ENCODE measurements at places on chromosomes 7 and 10.

DNA sequence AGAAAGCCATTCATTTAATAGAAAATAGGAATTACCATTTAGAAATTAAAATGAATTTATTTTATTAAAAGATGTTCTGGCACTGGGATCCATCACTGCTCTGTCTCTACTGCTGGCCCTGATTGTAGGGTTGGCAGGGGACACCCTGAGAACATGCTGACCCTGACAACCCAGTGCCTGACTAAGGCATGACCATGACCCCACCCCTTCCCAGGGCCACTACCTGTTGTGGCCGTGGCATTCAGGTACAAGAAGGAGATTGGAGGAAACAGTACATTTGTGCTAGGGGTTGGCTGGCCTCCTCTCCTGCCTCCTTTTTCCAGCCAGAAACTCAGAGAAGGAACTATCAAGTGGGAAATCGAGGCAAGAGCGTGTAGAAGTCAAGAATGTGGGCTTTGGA, 197.0 kb upstream of the ZMIZ1 start:
- no peak for DNase-seq

DNA sequence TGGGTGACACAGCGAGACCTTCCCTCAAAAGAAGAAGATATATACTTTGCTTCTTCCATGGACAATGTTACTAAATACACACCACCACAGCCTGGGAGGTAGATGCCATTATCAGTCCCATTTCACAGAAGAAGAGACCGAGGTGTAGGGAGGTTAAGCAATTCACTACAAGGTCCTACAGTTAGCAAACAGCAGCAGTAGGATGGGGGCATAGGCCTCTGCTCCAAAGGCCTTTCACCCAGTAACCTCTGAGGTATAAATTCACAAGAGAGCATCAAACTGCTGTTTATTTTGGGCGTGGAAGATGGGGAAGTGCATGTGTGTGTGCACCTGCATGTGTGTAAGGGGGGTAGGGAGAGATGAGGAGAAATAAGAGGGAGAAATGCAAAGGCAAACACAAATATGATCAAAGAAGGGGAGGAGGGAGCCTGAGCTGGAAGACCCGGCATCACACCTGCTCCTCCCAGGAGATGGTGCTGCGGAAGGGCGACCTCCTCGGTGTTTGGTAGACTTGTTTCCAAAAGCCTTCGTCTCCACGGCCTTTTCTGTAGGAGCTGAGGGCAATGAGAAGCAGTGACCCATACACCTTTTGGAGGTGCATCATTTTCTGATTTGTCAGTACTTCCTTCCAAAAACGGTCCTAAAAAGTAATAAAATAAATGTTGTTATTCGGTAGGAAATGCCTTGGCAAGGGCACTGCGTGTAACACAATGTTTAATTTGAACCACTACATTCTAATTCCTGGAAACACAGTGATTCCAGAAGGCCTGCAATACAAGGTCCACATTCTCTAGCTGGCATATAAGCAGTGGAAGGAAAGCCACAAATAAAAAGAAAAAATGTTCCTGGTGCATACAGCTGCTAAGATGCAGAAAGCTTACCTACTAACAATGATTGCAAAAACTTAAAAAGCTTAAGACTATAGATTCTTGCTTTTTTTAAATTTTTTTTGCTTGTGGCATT, 25.9 kb upstream of the ACSL5 start:
- DNase-seq: no peak

GRCh38 chr7:156236936-156237599, 403.5 kb upstream of the RNF32 start:
- no peak for DNase-seq

DNA sequence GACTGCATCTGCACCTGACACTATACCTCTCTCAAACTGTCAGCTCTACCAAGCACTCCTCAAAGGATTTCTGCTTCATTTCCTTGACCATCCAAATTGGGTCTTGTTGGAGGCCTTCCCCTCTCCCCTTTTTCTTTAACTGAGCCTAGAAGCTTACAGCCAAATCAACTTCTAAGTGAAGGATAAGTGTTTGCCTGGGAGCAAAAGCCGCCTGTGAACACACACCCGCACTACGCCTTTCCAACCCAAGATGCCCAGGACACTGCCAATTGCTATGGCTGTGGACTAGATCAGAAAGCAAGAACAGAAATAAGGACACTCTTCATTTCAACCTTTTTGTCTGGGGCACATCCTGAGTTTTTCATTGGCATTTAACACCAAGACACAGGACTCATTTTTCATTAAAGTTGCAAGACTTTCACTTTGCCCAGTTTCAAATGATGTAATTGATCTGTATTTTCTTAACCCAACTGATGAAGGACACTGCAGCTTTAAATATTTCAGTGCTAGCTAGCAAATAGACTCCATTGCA, 52.8 kb downstream of the CPEB3 start:
- no peak for DNase-seq

GRCh38 chr10:52313256-52313932, 687 bp upstream of the DKK1 start:
- DNase-seq: no peak

DNA sequence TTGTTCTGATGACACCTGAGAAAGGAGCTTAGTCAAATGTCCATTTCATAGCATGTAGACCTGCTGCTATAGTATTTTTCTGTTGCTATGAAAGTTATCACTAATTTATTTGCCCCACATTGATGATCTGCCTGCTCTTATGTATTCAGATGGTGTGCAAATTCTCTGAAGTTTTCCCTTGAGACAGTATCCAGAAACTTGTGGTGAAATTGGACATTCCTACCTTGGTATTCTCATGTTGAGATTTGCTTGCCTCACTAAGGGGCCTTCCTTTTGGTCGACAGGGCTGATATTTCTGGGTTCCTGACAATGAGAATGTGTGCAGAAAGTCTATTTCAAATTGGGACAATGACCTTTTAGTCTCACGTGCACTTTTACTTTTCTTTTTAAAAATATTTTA, 253.2 kb upstream of the FZD8 start:
- no peak for DNase-seq

- no peak for DNase-seq
Measured at GRCh38 chr7:1575809-1576208, 6.0 kb upstream of the PSMG3 start.

DNA sequence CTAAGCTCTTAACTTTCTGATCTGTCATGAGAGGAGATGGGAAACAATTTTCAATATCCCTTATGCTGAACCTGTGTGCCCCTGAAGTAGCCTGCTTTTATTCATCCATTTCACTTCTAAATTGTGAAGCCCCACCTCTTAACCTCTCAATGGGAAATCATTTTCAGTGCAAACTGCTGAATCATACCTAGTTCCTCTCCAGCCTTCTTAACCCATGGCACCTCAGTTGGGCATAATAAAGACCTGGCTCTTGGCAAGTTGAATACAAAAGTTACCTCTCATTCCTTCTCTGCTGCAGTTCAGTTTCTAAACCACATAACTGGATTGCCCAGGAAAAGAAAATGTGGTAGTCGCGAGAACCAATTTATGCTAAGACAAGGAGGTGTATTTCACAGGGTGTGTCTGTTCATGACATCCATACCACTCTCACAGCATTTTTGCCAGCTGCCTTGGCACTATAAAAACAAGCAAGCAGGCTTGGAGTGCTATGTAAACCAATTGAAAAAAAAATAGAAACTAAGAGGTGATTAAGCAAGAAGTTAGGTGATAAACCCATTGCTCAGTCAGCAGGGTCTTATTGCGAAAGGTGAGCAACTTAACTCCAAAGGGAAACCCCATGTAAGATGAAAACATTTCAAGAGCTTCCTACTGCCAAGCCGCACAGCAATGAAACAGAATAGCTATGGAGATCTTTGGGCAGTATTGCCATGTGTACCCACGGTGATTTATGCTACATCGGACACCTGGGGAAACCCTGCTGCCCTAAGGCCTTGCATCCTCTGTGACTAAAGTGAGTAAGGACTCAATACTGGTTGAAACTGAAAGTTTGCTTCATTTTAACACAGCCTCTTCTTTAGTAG, 57.0 kb upstream of the DKK1 start:
- no peak for DNase-seq

DNA sequence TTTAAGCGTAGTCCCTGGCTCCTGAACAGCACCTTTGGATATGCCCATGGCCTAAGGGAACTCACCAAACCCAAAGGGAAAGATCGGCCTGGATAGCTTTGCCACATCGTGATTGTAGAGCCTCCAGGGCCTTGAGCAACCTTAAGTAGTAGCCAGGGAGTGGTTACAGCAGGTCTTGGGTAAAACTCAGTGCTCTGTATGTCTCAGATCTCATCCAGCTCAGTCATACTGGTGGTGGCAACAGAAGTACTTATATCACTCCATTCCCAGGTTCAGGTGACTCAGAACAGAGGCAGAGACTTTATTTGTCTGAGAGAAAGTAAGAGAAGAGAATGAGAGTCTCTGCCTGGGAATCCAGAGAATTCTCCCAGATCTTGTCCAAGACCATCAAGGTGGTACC, 39.1 kb upstream of the AASS start:
- DNase-seq: no peak

- no peak for DNase-seq
Measured at GRCh38 chr7:55026086-55026790, 7.4 kb downstream of the EGFR start.

- DNase-seq: no peak
Measured at GRCh38 chr10:108184114-108184513, 1019.6 kb upstream of the SORCS1 start.

DNA sequence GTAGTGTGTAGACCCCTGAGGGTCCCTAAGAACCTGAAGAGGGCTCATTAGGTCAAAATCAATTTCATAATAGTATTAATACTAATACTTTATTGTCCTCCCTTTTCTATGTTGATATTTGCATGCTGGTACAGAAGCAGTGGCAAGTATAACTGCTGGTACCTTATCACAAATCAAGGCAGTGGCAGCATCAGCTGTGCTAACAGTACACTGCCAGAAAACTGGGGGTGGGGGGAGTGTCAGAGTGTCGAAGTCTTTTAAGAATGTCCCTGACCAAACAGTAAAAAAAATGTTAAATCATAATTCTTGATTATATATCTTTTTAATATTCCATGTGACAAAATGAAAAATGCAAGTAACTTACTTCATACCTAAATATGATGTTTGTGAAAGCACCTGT, 716.9 kb downstream of the MAGI2 start:
- DNase-seq: no peak

GRCh38 chr7:132023466-132023865, 467.0 kb upstream of the PODXL start:
- DNase-seq: no peak

DNA sequence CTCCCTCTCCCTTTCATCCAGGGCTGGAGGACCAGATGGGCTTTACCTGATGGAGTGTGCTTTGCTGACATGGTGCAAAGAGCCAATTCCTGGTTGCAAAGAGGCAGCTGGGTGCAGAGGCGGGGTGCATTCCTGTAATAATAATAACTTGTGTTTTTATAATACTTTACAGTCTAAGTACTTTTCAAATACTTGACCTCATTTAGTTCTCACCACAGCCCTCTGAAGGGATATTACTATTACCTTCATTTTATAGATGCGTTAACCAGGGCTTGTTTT, 70.4 kb downstream of the TCF7L2 start:
- no peak for DNase-seq

GRCh38 chr7:144821067-144821466, 14.8 kb downstream of the TPK1 start:
- no peak for DNase-seq

DNA sequence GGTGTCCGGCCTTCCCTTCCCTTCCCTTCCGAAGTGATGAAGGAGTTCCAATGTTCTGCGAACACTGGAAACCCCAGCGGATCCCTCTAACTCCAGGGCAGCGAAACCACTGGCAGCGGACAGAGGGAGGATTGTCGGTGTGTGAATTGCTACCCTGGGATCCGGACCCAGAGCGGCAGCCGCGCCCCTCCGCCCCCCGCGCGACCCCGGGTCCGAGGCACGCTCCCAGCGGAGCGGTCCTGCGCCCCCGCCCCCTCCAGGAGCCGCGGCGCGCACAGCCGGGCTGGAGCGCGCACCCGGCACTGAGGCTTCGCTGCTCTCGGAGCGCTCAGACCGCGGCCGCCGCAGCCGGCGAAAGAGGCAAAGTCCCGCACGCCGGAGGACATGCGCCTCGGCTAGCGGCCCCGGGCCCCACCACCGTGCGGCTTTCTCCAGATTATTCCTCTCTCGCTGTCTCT, at the start of gene PTPRZ1:
TSS of gene PTPRZ1 (plus strand) at position 331 of the 458 bp plus-strand sequence. CDS start 339 bp downstream, outside the sequence.
- DNase-seq: no peak

GRCh38 chr7:132053871-132054270, 497.4 kb upstream of the PODXL start:
- DNase-seq: no peak

DNA sequence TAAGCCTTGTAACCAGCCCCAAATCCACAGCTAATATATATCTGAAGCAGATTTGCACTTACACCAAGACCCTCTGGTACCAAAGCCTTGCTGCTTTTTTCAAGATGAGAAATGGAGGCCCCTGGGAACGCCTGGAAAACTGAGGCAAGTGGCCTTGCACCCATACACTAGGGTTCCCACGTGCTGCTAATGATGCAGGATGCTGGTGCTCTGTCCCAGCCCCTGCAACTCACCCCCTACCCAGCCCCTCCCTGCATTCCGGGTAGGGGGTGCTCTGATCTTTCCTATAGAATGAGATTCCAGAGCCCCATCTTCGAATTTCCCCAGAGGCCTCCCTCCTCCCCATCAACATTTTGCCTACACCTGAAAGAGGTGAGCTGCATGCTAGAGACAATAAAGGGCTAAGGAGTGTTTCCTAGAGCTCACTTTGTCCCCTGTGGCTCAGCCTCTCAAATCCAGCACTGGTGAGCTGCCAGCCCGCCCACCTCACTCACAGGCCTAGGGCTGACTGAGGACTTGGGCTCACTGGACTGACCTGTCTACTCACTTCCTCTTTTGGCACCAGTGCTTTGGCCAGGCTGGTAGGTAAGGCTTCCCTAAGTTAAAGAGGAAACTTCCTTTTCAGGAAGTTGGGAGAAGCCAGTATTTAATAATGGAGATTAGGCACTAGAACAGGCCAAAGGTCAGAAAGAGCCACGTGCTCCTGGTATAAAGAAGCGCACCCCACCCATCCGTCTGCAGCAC, 9.8 kb downstream of the RBP4 start:
- DNase-seq: no peak

GRCh38 chr10:33133557-33133956, 175.5 kb upstream of the ITGB1 start:
- DNase-seq: no peak

- no peak for DNase-seq
Measured at GRCh38 chr10:86106616-86107015, 260.0 kb downstream of the GRID1 start.

GRCh38 chr10:11429439-11430052, 181.9 kb downstream of the USP6NL start:
- no peak for DNase-seq

All from stimulated activated CD4-positive, alpha-beta T cell treated with anti-CD3 and anti-CD28 coated beads, TNF-alpha, amount 100 ng/mL, for 48 hours (primary cell).